Breast epithelium (tissue), 4 donors: ENCODE measurements at places on chromosomes 7 and 10. TPM values are rescaled to one million over a fixed set of nuclear protein-coding genes. Genes with fewer than 3 reads are reported as not detected.
A peak's percentile ranks its signal among the peaks of the same experiment; 100 is the strongest.

DNA sequence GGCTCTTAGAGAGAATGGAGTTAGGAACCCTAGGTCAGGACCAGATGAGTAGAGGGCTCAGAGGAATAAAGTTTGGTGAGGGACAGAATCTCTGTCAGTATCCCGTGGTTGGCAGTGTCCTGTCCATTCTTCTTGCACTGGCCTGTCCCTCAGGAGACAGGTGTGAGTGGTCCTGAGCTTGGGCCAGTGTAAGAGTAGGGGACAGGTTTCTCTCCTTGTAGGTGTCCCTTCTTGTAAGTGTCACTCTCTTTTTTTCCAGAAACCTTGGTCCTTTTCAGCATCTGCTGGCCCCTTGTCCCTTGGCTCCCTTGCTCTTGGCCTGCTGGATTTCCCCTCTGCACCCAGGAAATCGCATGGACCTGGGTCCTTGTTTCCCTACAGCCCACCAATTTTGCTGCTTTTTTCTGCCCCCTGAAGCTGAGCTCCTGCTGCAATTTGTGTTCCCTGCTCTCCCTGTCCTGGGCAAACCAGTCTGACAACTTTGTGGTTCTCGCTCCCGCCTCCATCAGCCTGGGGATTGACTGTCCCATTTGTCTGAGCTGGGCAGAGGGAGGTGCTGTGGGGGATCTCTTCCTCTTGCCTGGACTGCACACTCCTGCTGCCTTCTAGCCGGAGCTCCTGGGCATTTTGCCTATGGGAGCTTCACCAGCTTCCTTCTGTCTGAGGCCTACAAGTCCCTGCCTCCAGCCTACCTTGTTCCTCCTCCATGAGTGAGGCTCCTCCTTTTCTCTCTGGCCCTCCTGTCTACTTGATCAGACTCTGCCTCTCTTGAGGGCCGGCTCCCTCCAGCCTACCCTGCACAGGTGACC lies 6.5 kb downstream of the TSPAN14 start:
- H3K4me3 ChIP-seq = peak overlapping the region; percentile 8
- H3K27ac ChIP-seq = peak overlapping the region; percentile 94
- DNase-seq = peak; percentile 96
- H3K4me1 ChIP-seq = peaks cover 84% of the 10 kb centered on the region

- no peak overlapping the region for H3K4me3 ChIP-seq
- no peak for DNase-seq
- peaks cover 6% of the 10 kb centered on the region for H3K4me1 ChIP-seq
- no peaks in the 10 kb centered on the region for H3K27me3 ChIP-seq
- peak overlapping the region; percentile 61 for H3K27ac ChIP-seq
Measured at GRCh38 chr7:25731068-25731845, 420.7 kb upstream of the NFE2L3 start.

- no peaks in the 10 kb centered on the region for H3K36me3 ChIP-seq
- H3K27ac ChIP-seq = no peak overlapping the region
- H3K27me3 ChIP-seq = no peaks in the 10 kb centered on the region
- H3K4me1 ChIP-seq = no peaks in the 10 kb centered on the region
Measured at GRCh38 chr10:1380088-1380671, 324.0 kb downstream of the WDR37 start.

DNA sequence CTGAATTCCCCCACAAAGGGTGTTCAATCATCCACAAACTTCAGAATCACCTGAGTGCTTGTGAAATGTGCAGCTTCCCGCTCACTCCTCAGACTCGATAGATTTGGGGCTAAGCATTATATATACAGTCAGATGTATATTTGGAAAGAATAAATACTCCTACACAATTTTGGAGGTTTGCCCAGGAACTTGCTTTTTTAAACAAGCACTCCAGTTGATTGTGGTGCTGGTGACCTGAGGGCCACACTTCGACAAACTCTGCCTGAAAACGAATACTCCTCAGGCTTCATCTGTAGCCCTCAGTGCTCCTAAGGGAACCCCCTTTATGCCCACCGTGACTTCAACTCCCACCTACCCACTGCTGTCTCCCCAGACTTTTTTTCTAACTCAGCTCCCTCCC lies 211.6 kb downstream of the INHBA start:
- no peak overlapping the region for H3K27ac ChIP-seq
- H3K4me1 ChIP-seq = no peaks in the 10 kb centered on the region
- no peaks in the 10 kb centered on the region for H3K27me3 ChIP-seq
- DNase-seq = no peak

DNA sequence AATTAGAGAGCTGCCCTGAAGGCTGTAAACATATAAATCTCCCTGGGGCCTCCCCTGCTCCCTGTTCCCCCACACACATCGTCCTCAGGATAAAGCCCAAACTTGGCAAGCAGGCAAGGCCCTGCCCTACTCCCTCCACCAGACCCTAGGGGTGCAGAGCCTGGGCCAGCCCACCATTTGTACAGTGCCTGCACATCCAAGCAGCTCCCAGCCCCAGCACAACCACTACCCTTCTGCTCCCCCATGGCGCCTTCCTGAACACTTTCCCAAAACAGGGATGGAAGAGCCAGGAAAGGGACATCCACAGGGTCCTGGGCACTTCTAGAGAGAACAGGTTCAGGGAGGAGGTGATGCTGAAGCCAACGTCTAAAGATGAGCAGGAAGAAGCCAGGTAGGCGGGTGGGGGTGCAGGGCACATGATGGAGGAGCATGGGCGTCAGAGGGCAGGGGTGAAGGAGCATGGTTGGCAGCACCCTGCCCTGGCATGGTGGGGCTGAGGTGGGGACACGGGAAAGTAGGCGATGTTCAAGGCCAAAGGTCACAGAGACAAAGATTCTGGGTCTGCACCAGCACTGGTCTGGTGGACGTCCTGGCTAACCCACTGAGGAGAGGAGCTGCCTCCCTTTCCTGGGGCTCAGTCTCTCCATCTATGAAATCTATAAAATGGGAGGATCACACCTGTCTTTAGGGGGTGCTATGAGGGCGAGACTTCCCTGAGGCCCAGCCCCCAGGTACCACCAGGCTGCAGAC lies 140.6 kb downstream of the ARHGAP22 start:
- H3K27ac ChIP-seq = no peak overlapping the region
- DNase-seq = peak; percentile 14
- H3K4me1 ChIP-seq = no peaks in the 10 kb centered on the region
- no peak overlapping the region for H3K4me3 ChIP-seq
- H3K36me3 ChIP-seq = no peaks in the 10 kb centered on the region
- H3K27me3 ChIP-seq = no peaks in the 10 kb centered on the region

DNA sequence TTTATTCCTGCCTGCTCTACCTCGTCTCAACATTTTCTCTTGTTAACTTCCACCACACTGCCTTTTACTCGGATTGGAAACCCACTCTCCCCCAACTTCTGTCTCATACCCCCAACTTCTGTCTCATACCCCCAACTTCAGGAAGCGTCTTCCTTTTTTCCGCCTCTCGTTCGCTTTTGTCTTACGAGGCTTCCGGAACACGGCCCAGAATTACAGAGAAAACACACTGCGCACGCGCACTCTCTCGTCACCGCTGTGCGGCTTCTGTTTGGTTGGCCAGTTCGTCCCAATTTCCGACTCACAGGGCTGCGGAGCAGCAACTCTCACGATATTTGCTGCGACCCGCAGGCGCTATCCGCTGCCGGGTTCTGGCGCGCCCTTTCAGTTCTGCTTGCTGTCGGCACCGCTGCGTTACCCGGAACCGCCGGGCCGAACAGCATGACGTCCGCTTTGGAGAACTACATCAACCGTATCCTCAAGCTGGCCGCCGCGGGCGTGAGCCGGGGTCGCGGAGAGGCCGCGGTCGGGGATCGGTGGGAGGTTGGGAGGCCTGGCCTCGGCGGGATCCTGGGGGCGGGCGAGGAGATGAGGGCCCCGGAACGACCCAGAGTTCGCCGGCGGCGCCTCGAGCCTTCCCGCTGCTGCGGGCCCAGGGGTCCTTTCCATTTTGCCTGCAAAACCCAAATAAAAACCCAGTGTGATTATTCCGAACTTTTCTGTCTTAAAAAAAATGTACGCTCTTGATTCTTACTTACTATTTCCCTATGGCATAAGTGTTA lies at the start of gene LSM8:
Gene LSM8 (plus strand): TSS at position 379 of the 779 bp plus-strand sequence. CDS start 60 bp downstream, at position 439.
- peak; percentile 97 for DNase-seq
- H3K4me1 ChIP-seq = no peaks in the 10 kb centered on the region
- H3K4me3 ChIP-seq = peak within 1 kb of the TSS; percentile 84
- no peaks in the 10 kb centered on the region for H3K27me3 ChIP-seq
- H3K36me3 ChIP-seq = no peaks in the 10 kb centered on the region

DNA sequence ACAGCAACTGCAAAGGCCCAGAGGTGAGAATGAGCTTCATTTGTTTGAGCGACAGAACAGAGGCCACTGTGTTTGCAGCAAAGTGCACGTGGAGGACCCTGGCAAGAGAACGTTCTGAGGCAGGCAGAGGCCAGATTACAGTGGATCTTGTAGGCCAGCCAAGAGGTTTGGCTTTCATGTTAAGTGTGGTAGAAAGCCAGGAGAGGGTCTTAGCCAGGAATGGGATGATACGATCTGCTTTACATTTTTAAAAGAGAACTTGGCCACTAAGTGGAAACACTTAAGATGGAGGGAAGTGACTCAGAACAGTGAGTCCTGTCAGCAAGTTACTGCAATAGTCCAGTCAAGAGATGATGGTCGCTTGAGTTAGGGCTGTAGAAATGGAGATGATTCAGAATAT lies 4.6 kb downstream of the CCDC136 start:
- no peaks in the 10 kb centered on the region for H3K36me3 ChIP-seq
- DNase-seq = no peak
- H3K27me3 ChIP-seq = no peaks in the 10 kb centered on the region
- no peak overlapping the region for H3K27ac ChIP-seq
- H3K4me1 ChIP-seq = no peaks in the 10 kb centered on the region

DNA sequence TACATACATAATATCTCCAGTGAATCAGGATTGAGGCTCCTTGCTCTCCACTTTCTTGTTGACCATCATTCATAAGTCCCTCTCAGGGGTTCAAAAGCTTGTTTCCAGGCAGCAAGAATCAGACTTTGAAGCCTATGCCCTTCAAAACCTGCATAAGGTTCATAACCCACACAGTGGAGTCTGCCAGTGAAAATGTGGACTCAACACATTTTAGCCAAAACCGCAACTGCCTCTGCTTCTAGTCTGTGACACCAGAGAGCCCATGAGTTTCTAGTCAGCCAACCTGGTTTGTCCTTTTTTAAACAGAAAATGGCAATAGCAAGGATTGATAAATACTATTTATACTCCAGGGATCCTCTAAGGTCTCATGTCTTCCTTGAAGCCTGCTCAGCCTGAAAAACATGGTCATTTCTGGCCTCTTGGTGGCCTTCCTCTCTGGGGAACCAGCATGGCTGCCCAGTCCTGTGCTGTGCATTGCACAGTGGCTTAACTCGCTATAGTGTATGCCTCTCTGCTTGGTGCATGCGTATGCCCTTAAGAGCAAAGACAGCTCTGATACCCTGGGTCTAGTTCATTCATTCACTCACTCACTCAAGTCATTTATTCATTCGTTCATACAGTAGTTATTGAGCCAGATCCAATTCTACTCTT lies 67.5 kb downstream of the WIPF3 start:
- no peaks in the 10 kb centered on the region for H3K27me3 ChIP-seq
- H3K36me3 ChIP-seq = no peaks in the 10 kb centered on the region
- H3K4me3 ChIP-seq = no peak overlapping the region
- no peaks in the 10 kb centered on the region for H3K4me1 ChIP-seq
- no peak overlapping the region for H3K27ac ChIP-seq

DNA sequence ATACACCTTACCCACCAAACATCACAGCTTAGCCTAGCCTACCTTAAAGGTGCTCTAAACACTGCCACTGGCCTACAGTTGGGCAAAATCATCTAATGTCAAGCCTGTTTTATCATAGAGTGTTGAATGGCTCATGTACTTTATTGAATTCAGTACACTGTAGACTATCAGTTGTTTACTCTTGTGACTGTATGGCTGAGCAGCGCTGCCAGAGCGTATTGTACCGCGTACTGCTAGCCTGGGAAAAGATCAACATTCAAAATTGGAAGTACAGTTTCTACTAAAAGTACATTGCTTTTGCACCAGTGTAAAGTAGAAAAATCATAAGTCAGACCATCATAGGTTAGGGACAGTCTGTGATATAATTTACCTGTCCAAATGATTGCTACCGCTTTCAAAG lies 226.8 kb downstream of the PRPF18 start:
- no peak for DNase-seq
- no peak overlapping the region for H3K4me3 ChIP-seq
- no peak overlapping the region for H3K27ac ChIP-seq
- no peaks in the 10 kb centered on the region for H3K36me3 ChIP-seq

DNA sequence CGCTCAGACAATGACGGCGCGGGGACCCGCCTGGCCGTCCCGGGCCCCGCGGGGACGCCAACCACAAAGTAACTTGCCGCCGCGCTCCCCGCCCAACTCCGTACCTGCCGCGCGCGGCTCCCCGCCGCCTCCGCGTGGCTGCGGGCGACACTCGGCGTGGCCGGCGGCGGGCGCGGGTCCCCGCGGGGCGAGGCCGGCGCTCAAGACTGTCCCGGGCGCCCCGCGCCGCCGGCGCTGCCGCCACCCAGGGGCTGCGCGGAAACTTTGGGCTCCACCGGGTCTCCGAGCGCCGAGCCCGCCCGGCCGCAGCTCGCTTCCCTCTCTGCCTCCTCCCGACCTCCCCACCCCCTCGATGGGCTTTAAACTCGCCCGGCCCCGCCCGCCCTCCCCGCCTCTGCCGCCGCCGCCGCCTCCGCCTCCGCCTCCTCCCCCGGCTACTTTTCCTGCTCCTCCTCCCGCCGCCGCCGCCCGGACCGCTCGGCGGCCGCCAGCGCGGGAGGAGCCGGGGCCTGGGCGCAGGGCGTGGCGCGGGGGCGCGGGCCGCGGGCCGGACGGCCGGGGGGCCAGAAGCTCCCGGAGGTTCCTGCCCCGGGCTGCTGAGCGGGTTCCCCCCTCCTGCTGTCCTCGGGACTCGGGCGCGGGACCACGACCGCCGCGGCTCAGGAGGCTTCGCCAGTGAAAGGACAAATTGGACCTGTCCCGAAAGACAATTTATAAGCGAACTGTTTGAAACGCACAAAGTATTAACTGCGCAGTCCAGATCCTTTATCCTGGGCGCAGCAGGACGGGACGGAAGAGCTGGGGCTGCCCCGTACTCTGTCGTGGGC lies 10.6 kb upstream of the GRB10 start:
- no peaks in the 10 kb centered on the region for H3K27me3 ChIP-seq
- H3K36me3 ChIP-seq = no peaks in the 10 kb centered on the region
- H3K27ac ChIP-seq = peak overlapping the region; percentile 76
- peaks cover 8% of the 10 kb centered on the region for H3K4me1 ChIP-seq
- H3K4me3 ChIP-seq = peak overlapping the region; percentile 65

SCIN gene
- 4.7 TPM for total RNA-seq

GDF10 gene
- 12.3 TPM for total RNA-seq

TDRD1 gene
- total RNA-seq = under 0.01 TPM

GBX1 gene
- not detected for total RNA-seq

PCLO gene
- total RNA-seq = 20.9 TPM

RNF148 gene
- total RNA-seq = 11.8 TPM

NPC1L1 gene
- total RNA-seq = 0.29 TPM

NAT16 gene
- not detected for total RNA-seq

CHN2 gene
- total RNA-seq = 6.3 TPM

DYDC2 gene
- not detected for total RNA-seq
